ENCODE measurements at places on chromosomes 11 and 22.

GRCh38 chr11:128669506-128670270 lies 24.2 kb upstream of the FLI1 start:
- no peak for DNase-seq

GRCh38 chr11:46066335-46066734 lies 54.9 kb downstream of the PHF21A start:
- DNase-seq, result no peak

DNA sequence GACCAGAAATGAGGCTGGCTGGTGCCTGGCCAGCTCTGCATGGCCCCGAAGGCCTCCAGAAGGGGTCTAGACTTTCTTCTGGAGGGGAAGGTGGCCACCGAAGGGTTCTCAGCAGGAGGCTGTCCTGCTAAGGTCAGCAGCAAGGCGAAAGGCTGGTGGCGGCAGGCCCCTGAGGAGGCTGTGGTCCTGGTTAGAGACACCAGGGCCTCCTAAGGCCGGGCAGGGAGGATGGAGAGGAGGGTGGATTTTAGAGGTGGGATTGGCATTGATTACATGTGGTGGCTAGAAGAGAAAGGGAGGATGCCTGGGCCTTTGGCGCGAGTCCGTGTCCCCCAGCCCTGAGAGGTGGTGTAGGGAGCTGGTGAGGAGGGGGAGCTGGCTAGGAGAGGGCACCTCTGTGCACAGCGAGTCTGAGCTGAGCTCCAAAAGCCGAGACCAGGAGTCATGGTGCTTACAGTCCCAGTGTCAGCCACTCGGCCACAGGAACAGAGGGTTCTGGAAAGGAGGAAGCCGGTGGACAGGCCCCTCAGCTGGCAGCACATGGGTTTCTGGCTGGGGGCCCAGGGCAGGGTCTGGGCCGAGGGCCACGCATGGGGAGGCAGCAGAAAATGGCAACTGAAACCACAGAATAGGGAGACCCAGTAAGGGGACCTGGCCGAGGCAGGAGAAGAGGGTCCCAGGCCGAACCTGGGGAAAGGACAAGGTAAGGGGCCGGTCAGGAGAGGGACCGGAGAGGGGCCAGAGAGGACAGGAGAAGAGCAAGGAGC lies 2.5 kb downstream of the FERMT3 start:
- DNase-seq, result no peak

DNA sequence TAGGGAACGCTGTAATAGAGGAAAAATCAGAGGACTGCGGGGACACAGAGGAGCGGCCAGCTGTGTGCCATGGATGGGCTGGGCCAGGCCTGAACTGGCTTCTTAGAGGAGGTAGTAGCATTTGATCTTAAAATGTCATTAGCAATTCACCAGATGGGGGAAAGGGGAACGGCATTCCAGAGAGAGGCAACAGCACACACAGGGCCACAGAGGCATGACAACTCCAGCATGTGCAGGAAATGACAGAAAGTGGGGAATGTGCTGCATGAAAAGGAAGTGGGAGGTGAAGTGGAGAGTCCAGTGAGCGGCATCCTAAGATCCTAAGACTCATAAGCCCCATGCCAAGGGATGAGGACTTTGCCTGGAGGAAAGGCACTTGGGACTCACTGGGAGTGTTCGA lies 69.0 kb downstream of the UBASH3B start:
- DNase-seq, result no peak

DNA sequence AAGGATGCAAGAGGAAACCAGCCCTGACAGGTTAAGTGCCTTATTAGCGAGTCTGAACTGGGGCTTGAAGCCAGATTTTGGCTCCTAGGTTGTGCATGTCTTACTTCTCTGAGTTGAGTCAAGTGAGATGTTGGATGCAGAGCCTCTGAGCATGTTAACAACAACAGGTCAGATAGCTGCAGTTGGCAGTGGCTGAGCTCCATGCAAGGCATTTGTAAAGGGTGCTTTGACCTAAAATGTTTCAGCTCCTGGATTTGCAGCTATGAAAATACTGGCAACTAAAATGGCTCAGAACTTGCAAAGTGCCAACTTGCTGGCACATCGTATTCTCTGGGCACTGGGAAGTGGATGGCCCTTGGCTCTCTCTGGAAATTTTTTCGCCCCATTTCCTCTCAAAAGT lies 16.4 kb upstream of the CSRP3 start:
- no peak for DNase-seq

Data from HCT116 (cell line).